ENCODE measurements at places on chromosomes 5 and 9.

GRCh38 chr5:79699763-79700400 lies 10.2 kb downstream of the CMYA5 start:
- DNase-seq, result no peak

DNA sequence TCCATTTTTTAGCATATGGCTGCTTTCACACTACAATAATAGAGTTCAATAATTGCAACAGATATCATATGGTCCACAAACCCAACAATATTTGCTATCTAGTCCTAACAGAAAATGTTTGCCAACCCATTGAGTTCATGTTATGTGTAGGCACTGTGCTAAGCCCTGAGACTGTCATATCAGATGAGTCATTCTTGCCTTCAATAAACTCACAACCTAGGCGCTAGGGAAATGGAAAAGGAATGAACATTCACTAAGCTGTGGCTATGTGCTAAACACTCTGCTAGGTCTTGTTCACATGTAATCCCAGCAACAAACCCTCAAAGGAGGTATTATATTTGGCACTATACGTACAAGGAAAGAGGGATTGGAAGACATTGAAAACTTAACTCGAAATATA lies 8.4 kb upstream of the TIMD4 start:
- DNase-seq, result no peak

- DNase-seq, result no peak
Observed at GRCh38 chr5:54184806-54185205, 125.6 kb downstream of the ARL15 start.

- no peak for DNase-seq
Observed at GRCh38 chr9:137336735-137337134, 34.7 kb upstream of the NRARP start.

- DNase-seq, result no peak
Observed at GRCh38 chr5:123101556-123101955, 12.5 kb downstream of the PRDM6 start.

DNA sequence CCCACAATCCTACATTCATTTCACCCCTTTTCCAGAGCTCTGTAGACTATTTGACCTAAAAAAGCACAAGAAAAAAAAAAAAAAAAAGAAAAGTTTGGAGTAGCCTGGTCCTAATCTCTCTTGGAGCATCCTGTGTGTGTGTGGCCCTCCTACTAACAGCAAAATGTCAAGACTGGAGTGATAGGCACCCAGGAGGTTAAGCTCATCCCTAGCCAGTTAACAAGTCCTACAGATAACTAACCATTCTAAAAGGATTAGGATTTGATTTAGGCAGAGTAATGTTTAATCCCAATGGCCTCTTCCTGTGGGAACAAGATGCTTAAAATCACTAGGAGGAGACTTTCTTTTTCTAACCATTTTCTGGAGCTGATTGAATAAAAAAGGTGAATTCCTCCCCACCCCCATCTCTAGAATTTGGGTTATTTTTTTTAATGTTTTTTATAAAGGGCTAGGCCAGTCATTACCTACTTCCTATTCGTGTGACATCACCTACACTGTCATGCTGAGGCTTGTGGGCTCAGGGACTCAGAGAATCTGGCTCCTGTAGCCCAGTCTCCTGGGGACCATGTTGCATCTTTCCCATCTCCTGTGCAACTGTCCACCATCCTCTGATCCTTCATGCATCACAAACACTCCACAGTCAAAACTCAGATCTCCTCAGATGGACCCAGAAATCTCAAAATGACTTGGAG lies 43.2 kb upstream of the NR3C1 start:
- DNase-seq, result no peak

GRCh38 chr5:161342886-161343285 lies 203.6 kb downstream of the GABRB2 start:
- no peak for DNase-seq

DNA sequence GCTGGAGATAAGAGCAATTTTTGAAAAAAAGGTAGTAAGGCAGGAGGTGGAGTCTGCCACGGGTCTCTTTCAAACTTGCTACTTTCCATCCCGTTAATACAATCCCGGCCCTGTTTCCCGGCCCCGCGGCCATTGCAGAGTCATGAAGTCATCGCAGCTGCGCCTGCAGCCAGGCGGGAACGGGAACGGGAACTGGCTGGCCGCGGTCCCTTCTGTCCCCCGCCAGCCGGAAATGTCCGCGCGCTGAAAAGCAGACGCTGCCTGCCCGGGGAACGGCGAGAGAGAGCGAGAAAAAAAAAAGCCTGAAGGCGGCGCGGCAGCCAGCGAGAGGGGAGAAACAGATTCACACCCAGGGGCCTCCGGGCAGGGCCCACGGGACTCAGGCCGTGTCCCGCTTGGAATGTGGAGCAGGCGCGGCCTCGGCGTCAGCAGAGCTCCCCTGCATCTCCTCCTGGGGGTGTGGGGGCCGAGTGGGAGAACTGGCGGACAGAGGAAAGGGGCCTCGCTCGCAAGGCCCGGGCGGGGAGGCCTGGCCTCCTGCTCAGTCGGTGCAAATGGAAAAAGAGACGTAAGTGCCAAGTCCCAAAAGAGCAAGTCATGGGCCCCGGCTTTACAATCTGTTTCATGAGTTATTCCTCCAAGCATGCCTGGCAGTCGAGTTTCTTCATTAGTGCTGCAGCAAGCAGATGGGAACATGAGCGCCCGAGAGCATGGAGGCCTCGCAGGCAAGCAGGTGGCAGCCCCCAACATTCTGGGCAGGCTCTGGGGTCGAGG lies 201.2 kb upstream of the GAS1 start:
- DNase-seq, result no peak

DNA sequence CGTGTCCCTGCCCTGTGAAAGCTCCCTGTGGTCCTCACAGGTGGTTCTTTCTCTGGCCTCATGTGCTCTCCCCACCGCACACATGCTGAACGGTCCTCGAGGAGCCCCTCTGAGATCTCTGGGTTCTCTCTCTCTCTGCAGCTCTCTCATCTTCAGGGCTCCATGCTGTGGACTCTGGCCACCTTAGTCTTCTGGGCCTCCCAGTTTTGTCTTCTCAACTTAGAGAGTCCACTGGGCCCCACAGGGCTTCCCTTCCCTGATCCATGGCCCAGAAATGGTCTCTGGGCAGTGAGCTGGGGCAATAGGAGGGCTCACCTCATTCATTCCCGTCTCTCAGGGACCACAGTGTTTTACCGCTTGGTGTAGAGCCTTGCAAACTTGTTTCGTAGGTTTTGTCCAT lies 26.4 kb downstream of the FGD3 start:
- DNase-seq, result no peak

GRCh38 chr5:124262470-124262869 lies 484.0 kb downstream of the ZNF608 start:
- DNase-seq, result no peak

- no peak for DNase-seq
Observed at GRCh38 chr9:89021154-89021803, 30.0 kb downstream of the S1PR3 start.

DNA sequence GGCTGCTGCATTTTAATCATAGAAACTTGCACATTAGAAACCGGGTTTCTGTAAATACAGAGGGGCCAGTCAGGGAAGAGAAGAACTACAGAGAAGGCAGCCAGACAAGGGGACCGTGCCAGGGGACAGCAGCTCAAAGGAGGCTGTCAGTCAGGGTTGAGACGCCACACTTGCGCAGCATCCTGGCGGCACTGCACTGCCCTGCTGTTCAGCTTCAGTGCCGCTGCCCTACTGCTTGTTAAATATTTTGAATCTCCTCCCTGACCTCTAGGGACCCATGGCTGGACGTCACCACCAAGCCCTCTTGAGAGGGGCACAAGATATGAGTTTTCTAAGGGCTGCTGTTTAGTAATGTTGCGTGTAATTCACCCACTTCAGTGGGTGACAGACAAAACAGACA lies 43.6 kb upstream of the ZBTB43 start:
- no peak for DNase-seq

DNA sequence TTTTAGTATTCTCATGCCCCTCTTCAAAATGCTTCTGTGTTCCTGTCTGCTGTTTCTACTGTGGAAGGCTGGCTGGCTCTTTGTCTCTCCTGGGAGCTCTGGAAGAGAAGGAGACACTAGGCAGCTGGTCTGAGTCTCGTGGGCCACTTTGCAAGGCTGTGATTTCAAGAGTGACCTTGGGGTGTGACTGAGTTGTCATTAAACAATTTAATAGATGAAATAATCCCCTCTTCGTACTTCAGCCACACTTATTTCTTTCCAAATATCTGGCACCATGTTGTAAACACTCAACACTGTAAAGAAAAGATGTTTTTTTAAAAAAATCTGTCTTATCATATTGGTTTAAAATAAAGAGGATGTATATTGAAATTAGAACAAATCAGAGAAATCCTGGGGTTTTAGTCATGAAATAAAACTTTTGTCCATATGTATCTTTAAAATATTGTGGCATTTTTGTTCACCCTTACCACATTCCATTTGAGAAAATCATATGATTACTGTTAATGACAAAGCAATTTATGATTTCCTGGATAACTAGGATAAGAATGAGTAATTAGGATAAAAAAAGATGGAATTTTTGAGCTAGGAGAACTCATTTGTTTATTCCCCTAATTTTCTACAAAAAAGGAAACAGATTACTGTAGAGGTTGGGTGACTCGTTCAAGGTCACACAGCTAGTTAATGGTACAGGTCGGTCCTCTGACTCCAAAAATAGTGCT lies 200.8 kb downstream of the MAT2B start:
- DNase-seq, result no peak

DNA sequence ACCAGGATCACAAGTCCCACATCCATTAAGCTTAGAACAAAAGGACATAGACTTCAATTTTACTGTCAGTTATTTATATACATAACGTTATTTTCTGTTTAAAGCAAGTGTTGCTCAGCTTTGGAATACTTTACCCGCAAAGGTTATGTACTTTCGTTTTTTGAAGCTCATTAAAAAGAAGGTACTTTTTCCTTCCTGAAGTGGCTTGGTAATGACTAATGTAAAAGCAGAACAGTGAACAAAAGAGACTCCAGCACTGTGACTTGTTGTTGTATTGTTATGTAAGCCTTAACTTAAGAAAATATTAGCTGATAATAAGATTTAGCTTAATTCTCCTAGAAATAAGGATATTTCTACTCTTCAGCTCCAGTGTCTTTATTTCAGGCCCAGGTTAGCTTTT lies 97.3 kb upstream of the SLCO6A1 start:
- DNase-seq, result no peak

DNA sequence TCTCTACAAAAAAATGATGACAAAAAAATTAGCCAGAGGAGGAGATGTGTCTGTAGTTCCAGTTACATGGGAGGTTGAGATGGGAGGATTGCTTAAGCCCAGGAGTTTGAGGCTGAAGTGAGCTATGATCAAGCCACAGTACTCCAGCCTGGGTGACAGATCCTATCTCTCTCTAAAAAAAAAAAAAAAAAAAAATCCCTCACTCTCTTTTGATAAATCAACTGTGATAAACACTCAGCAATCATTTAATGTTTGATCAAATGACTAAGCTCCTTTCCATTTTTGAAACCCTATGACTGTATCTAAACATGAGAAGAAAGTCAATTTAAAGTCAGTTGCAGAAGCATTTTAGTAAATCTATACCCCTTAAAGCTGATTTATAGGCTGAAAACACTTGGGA lies 112.1 kb upstream of the IL6ST start:
- DNase-seq, result no peak

- no peak for DNase-seq
Observed at GRCh38 chr5:10728679-10729078, 32.4 kb downstream of the DAP start.

GRCh38 chr5:168109441-168109840 lies 182.0 kb upstream of the WWC1 start:
- DNase-seq, result no peak

DNA sequence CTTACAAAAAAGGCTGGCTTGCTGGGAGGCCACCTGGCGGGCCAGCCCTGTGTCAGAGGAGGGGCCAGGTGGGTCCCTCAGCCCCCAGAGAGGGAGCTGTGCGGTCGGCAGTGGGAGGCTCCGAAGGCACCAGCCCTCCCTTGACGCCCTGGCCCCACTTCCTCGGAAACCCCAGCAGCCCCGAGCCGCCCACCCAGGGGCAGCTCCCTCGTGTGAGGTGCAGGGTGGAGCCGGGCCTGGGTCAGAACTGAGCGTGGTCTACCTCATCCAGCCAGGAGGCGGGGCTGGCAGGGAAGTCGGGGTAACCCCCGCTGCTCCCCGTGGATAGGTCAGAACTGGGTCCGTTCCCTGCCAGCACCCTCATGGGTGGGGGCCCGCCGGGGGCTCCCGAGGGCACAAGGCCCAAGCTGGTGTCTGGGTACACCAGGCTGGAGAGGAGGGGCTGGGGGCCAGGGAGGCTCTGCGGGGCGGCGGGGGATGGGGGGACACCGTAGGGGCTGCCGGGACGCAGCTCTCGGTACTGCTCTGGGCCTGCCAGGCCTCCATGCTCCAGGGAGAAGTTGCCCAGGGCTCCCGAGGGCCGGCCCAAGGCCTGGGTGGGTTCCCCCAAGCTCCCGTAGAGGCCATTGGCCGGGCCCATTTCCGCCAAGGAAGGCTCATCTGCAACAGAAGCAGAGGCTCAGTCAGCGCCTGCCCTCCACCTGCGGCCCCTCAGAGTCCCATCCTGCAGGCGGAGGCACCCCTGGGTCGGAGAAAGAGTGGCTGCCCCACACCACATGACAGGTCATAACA lies 7.6 kb downstream of the LHX3 start:
- DNase-seq, result no peak

GRCh38 chr5:66072031-66072430 lies 72.1 kb upstream of the SREK1 start:
- DNase-seq, result no peak

DNA sequence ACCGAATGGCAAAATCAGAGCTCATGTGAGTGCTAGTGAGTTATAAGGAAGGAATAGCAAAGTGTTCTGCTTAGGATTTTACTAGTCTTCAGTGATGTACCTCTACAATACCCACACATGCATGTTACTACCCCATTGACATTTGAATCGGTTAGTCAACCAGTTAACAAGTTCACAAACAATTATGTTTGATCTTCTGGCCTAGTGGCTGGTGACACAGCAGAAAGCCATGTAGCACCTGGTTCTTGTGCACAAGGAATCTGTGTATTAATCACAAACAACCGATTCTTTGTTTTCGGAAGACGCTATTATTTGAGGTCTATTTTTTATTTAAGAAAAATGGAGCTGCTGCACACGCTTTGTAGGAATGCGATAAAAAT lies 41.9 kb downstream of the NTRK2 start:
- DNase-seq, result no peak

DNA sequence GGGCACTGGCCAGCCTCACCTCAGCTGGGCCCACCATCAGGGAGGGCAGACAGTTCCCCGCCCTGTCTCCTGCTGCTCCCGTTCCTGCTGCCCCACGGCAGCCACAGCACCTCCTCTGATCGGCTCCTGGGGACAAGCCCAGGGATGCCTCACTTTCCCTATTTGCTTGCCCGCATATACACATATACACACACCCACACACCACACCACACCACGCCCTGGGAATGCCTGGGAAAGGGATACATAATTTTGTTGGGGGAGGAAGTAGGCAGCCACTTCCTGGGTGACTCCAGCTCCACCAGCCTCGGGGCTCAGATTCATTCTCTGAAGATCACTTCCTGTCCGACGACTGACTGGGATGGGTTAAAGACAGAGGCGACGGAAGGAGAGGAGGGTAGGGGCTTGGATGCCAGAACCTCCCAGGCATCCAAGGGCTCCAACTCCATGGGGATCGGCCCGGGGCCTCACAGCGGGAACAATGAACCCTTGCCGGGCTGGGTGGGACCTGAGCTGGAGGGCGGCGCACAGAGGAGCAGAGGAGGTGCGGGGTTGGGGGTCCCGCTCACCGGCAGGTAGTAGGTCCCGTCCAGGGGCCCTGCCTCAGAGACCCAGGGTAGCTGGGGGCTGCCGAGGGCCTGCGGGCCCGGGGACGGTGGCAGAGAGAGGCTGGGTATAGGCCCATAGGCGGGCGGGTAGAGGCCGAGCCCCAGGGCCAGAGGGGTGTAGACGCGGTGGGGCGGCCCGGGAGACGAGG lies 2.0 kb upstream of the MZB1 start:
- DNase-seq, result no peak

GRCh38 chr9:132976571-132976970 lies 1.9 kb upstream of the GFI1B start:
- no peak for DNase-seq

Data from activated naive CD4-positive, alpha-beta T cell (primary cell).